ENCODE measurements at places on chromosomes 5 and 9.

DNA sequence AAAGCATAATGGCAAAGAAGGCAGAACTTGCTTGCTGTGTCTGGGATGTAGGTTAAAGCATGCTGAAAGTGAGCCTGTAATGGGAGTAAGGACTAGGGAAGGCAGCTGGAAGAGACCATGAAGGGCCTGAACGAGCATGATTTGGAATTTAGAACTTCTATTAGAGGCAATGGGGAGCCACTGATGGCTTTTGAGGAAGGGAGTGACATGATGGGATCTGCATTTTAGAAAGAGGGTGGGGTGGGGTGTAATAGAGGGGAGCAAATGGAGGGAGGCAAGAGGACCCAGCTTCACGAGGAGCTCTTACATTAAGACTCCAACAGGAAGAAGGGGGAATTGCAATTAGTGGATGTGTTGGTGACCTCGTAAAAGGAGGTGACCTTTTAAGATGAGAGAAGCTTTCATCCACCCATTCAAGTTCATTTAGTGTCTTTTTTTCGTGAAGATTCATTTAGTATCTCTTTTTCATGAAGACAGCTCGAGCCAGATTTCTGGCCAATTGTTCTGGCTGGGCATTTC is 13.6 kb upstream of the GABRP start:
- no peak for DNase-seq

- DNase-seq, result no peak
Observed at GRCh38 chr5:10317825-10318682, 10.4 kb upstream of the CMBL start.

GRCh38 chr9:112218908-112219307 is 43.8 kb upstream of the SUSD1 start:
- DNase-seq, result no peak

DNA sequence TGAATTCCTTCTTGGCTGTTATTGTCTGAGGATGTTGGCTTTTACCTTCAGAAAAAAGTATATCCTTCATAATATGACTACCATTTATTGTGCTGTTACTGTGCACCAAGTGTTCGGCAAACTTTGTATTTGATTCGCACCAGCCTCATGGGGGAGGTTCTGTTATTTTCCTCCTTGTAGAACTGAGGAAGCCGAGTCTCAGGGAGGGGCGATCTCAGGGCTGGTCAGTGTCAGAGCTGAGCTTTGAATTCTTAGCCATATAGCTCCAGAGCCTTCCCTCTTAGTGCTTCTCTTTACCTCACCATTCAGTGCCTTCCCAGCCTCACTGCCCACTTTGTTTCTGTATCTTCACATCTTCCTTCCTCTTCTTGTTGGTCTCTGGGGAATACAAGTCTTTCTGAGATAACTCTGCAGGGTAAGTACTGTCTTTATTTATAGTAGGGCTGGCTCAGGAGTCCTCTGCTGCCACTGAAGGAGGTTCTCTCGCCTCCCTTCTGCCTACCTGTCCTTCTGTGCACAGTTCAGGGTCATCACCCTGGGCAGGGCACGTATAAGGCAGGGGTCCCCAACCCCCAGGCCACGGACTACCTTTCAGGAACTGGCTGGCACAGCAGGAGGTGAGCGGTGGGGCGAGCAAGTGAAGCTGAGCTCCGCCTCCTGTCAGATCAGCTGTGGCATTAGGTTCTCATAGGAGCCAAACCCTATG is 48.4 kb downstream of the GALNT10 start:
- DNase-seq, result no peak

GRCh38 chr9:93724852-93725251 is 148.5 kb downstream of the PHF2 start:
- DNase-seq, result no peak

DNA sequence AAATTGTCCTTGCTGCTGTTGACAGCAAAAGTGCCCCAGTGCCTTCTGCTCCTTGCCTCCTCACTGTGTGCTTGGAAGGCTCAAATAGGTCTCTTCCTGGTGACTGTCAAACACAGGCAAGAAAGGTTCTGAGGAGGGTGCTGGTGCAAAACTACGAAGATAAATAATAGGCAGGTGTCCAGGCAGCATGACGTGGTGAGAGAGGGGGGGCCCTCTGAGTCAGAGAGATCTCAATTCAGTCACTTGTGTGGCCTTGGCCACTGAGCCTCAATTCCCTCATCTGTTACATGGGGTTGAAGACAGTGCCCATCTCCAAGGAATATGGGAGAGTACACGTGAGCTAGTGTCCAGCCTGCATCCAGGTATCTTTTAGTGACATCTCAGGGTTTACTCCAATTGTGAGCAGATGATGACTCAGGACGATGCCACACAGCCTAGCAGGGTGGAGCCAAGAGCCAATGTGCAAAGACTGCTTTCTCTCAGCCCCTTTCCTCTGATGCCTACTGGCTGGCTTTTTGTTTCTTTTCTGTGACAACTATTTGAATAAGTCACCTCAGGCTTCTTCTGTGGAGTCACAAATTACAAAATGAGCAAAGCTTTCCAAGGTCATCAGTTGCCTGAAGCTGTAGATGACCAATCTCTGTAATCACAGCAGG is 29.7 kb upstream of the SMIM32 start:
- no peak for DNase-seq

- DNase-seq, result no peak
Observed at GRCh38 chr9:124707666-124708065, 63.4 kb downstream of the NR6A1 start.

- no peak for DNase-seq
Observed at GRCh38 chr9:114401344-114401743, 13.6 kb upstream of the AKNA start.

DNA sequence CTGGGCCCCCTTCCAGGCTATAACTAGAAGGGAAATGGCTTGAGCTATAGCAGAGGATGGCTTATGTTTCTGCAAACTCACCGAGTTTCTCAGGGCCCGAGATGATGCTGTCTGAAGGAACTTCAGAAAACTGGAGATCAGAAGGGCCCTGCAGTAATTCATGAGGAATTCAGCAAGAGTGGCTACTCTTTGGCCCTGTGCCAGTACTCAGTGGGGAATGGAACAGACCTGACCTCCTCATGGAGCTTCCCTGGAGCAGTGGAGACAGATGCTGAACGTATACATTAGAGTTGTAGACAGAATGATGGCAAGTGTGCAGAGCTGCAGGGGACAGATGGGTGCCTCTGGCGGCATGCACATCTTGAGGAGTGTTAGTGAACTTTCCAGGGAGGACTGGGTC is 17.3 kb upstream of the SMIM32 start:
- no peak for DNase-seq

DNA sequence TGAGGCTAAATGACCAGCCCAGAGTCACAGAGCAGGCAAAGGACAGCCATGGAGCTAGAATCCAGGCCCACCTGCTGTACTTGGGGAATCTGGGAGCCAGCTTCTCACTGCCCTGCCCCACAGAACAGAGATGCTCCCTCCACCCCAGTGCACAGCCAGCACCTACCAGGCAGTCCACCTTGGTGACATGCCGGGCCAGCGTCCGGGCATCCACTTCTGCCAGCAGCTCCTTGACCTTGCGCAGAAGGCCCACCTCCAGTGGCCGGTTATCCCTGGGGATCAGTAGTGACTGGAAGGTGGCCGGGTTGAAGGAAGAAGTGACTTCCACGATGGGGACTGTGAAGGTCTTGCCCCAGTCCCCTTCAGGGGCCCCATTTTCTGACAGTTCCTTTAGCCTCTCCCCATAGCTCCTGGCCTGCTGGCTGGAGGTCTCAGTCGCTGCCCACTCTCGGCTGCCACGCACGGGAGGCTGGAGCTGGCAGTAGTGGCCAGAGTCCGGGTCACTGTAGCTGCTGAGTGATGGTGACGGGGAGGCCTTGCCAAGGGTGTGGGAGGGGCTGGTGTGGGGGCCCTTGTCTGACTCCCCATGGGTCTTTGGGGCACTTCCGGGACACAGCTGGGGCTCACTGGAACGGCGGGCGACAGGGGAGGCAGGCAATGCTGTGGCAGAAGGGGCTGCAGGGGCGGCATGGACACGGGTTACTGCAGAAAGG is 9.5 kb upstream of the TOR2A start:
- no peak for DNase-seq

DNA sequence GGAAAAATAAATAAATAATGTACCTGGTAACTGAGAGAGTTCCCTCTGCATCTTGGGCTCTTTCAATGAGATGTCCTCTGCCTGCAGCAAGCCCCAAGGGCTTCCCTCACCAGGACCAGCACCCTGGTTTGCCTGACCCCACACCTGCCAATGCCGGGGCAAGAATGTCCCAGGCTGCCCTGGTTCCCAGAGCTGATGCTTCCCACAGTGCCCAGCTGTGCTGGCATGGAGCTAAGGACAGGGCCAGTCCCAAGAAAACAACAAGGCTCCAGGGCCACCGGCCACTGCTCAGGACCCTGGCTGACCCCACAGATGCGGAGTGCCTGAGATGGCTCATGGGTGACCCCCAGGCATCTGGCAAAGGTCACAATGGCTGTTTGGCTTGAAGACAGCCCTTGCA is 123.5 kb downstream of the KCNIP1 start:
- DNase-seq, result no peak

DNA sequence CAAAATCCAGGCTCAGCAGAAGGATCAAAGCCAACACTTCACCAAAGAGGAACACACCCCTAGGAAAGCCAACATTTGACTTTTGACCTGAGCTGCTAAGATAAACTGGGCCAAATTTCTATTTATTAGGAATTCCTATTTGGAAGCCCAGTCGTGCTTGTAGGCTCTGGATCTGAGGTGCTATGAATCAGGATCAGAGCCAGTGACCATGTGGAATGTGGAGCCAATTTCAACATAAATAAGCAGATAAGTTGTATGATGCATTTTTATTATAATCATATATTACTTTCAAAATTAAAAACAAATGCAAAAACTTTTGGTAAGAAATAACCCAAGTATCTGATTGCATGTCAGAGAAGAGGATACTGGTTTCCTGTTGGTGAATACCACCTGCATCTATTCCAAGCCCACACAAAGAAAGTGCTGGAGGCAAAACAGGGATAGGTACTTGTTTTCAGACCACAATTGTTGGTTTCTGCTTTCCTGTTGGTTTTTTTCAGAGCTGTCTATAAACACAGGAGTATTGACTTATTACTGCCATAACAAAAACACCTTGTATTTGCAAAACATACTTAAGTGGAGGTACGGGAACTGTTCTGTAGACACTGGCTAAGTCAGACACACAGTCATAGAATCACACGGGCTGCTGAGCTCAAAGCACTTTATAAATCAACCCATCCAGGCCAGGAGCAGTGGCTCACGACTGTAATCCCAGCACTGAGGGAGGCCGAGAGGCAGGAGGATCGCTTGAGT is 52.8 kb downstream of the ARL15 start:
- DNase-seq, result no peak

DNA sequence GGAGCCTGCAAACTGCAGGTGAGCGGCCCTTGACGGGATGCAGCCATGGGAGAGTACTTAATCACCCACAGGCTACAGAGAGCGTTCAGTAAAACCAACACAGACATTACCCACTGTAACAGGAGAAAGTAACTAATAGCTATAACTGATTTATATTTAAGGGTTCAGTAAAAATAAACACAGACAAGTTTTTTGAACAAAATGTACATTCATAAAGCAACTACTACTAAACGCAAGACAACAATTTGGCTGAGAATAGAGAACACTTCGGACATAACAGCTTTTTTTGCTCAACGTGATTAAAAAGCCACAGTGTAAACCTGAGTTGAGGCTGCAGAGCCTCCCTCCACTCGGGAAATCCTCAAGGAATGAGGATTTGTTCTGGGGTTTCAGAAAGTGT is 61.7 kb downstream of the LIFR start:
- no peak for DNase-seq

DNA sequence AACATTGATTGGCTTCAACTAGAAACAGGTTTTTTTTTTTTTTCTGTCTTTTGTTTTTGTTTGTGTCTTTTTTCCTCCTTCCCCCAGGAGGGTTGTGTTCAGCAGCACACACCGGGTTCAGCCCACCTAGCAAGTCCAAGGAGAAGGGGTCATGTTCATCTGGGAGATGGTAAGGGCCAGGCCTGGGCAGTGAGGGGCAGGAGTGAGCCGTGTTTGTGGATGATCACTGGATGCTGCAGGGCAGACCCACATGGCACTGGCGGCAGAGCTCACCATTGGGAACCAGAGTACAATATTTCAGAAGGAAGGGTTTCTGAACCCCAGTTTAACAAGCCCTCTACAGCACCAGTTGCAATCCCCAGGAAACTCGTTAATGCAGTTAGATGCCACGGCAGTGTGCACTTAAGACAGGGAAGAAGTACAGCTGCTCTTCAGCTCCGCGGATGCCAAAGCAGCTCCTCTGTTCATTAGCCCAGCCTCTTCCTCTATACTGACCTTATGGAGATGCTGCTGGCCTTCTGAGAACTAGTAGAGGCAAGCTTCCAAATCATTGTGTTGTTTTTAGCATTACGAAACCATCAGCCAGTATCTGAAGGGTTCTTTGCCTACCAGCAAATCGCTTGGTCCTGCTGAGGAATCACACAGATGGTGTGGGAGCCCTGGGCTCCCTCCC is 508.2 kb upstream of the WWC1 start:
- DNase-seq, result no peak

DNA sequence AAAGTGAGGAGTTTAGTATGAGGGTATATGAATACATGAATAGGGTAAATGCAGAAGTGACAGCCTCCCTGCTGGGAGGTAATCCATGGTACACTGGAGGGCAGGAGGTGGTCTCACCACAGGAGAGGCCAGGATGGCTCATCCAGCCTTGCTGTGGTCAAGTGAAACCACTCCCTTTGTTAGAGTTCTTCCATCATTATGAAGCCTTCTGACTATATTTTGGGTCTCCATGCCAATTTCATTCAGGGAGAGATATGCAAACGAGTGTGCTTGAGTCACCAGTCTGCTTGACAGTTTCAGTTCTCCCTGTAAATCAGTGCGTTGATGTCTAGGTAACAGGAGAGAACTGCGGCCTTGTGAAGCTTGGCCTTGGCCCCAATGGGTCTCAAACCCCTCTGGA is 16.4 kb downstream of the PPP3R2 start:
- no peak for DNase-seq

- no peak for DNase-seq
Observed at GRCh38 chr9:127485995-127486394, 34.7 kb downstream of the LRSAM1 start.

- no peak for DNase-seq
Observed at GRCh38 chr5:66898241-66898995, 298.2 kb downstream of the CD180 start.

GRCh38 chr9:105243015-105243686 is 1.3 kb upstream of the SLC44A1 start:
- DNase-seq, result no peak

DNA sequence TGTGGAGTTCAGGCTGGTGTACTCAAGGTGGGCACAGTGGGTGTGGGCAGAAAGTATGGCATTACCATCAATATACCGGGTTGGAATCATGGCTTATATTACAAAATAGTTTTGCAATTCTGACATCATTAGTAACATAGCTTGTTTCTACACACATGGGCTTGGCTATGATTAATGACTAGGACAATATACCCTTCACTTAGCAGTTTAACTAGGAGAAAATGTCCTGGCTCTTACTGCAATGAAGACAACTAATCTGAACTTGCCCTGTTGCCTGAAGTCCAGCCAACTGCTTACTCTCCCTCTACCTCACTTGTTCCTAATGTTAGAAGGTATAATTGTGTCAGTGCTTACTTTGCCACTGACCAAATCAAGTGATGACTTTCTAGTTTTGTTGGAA is 612.5 kb downstream of the EFNA5 start:
- no peak for DNase-seq

- DNase-seq, result no peak
Observed at GRCh38 chr5:403995-404394, 39.0 kb upstream of the EXOC3 start.

Measured in midbrain (tissue), 1 donor.